Activated CD8-positive, alpha-beta T cell treated with anti-CD3 and anti-CD28 coated beads for 36 hours (primary cell): ENCODE measurements at places on chromosomes 2 and 18. TPM values are rescaled to one million over a fixed set of nuclear protein-coding genes. Genes with fewer than 3 reads are reported as not detected.

The SLC40A1 gene
- total RNA-seq: 1.2 TPM

The ASPRV1 gene
- total RNA-seq: 0.65 TPM

The CXCR2 gene
- total RNA-seq: 0.22 TPM

The SIX3 gene
- not detected for total RNA-seq

The CGREF1 gene
- 4.3 TPM for total RNA-seq

DNA sequence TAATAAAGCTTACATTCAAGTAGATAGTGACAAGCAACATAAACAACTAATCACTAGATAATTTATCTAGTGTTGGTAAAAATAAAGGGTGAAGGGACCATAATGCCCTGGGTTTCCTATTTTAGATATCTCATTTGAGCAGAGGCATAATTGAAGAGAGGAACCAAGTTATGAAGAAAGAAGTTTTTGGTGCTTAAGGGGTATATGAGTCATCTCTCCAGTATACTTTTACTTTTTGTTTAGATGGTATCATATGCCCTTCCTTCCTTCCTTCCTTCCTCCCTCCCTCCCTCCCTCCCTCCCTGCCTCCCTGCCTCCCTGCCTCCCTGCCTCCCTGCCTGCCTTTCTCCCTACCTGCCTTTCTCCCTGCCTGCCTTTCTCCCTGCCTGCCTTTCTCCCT lies 1053.5 kb upstream of the CELF4 start:
- H3K36me3 ChIP-seq: no peaks in the 10 kb centered on the region
- peaks cover 2% of the 10 kb centered on the region for H3K4me1 ChIP-seq
- DNase-seq: no peak
- no peaks in the 10 kb centered on the region for H3K27me3 ChIP-seq
- H3K27ac ChIP-seq: no peak overlapping the region

GRCh38 chr2:228066126-228066798 lies 115.2 kb downstream of the SPHKAP start:
- H3K4me1 ChIP-seq: no peaks in the 10 kb centered on the region
- H3K4me3 ChIP-seq: no peak overlapping the region
- no peaks in the 10 kb centered on the region for H3K27me3 ChIP-seq
- no peak overlapping the region for H3K27ac ChIP-seq
- DNase-seq: no peak

DNA sequence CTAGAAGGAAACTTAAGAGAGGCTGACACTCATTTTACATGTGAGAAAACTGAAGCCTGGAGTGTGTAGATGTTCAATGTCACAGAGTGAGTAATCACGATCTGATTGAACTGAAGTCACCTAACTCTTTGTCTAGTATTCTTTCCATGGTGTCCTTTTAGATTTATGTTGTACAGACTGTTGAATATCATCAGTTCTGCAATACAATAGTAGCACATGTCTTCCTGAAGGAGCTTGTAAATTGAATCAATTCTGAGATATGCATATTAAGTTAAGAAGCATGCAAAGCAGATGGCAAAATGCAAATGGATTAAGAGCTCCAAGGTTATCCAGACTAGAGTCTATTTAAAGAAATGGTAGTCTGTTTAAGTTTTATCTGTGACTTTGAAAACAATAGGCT lies 484.9 kb upstream of the CRIM1 start:
- DNase-seq: no peak
- no peaks in the 10 kb centered on the region for H3K36me3 ChIP-seq
- H3K27ac ChIP-seq: no peak overlapping the region
- H3K4me3 ChIP-seq: no peak overlapping the region

- DNase-seq: no peak
- peaks cover 3% of the 10 kb centered on the region for H3K27me3 ChIP-seq
- H3K27ac ChIP-seq: no peak overlapping the region
- H3K4me1 ChIP-seq: no peaks in the 10 kb centered on the region
Measured at GRCh38 chr2:104758199-104758620, 95.7 kb upstream of the POU3F3 start.

- no peak for DNase-seq
- H3K36me3 ChIP-seq: no peaks in the 10 kb centered on the region
- no peaks in the 10 kb centered on the region for H3K27me3 ChIP-seq
Measured at GRCh38 chr18:39660141-39660540, 2094.5 kb upstream of the CELF4 start.

DNA sequence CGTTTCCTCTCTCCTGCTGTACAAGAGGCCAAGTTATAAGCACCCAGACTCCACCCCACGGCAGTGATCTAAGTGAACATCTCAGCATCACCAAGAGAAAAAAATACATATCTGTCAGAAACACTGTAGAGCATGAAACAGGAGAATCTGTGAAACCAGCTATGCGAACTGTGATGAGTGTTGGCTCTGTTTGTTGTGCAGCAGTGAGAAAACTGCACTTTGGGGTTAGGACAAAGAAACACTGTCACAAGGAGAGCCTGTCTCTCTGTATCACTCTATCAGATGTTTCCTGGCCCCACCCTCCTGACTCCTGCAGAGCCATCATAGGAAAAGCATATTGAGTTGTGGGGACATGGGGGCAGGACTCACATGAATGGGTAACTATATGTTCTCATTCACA lies 87.1 kb downstream of the LAMA3 start:
- no peaks in the 10 kb centered on the region for H3K4me1 ChIP-seq
- no peak for DNase-seq
- no peak overlapping the region for H3K27ac ChIP-seq
- no peaks in the 10 kb centered on the region for H3K27me3 ChIP-seq
- no peak overlapping the region for H3K4me3 ChIP-seq
- H3K36me3 ChIP-seq: no peaks in the 10 kb centered on the region

DNA sequence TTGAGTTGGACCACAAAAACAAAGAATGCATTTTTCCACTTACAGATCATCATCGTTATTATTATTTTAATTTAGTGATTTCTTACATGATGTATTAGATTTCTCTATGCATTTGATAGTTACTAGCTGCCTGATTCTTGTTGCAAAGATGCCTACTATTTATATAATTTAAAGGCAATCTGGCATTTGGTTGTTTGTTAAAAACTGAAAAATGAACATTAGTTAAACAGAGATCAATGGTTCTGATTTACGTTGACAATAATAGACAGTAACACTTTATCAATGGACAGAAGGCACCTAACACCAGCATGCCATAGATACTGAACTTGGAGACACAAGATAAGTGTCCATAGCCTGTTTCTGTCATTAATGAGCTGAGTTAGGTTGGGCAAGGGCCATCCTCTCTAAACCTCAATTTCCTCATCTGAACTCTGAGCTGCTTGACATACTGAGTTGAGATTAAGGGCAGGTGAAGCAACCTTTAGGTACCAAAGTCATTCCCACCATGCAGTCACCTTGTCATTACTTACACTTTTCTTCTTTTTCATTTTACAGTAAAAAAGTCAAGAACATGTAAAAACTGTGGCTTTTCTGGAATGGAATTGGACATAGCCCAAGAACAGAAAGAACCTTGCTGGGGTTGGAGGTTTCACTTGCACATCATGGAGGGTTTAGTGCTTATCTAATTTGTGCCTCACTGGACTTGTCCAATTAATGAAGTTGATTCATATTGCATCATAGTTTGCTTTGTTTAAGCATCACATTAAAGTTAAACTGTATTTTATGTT lies 3.1 kb downstream of the CCL20 start:
- peaks cover 9% of the 10 kb centered on the region for H3K27me3 ChIP-seq
- no peak overlapping the region for H3K4me3 ChIP-seq
- H3K36me3 ChIP-seq: no peaks in the 10 kb centered on the region
- no peak for DNase-seq
- H3K4me1 ChIP-seq: peaks cover 18% of the 10 kb centered on the region
- no peak overlapping the region for H3K27ac ChIP-seq

DNA sequence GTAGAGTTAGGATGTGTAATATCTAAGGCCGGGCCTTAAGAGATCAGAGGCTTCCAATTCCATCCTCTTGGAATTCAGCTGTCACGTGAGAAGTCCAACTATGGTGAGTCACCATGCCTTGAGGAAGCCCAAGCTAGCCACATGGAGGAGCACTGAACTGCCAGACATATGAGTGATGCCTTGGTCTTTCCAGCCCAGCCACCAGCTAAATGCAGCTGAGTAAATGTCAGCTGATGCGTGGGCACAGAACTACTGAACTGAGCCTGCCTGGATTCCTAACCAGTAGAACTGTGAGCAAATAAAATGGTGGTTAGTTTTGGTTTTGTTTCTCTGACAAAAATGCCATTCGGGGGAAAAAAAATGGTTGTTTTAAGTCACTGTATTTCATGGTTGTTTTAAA lies 153.7 kb upstream of the SERTAD2 start:
- H3K4me3 ChIP-seq: no peak overlapping the region
- DNase-seq: peak; percentile 88
- H3K27me3 ChIP-seq: no peaks in the 10 kb centered on the region
- H3K36me3 ChIP-seq: no peaks in the 10 kb centered on the region

GRCh38 chr2:134842930-134843490 lies 4.6 kb downstream of the ACMSD start:
- DNase-seq: no peak
- no peak overlapping the region for H3K27ac ChIP-seq
- no peaks in the 10 kb centered on the region for H3K36me3 ChIP-seq
- peaks cover 10% of the 10 kb centered on the region for H3K27me3 ChIP-seq
- H3K4me1 ChIP-seq: no peaks in the 10 kb centered on the region
- H3K4me3 ChIP-seq: no peak overlapping the region

DNA sequence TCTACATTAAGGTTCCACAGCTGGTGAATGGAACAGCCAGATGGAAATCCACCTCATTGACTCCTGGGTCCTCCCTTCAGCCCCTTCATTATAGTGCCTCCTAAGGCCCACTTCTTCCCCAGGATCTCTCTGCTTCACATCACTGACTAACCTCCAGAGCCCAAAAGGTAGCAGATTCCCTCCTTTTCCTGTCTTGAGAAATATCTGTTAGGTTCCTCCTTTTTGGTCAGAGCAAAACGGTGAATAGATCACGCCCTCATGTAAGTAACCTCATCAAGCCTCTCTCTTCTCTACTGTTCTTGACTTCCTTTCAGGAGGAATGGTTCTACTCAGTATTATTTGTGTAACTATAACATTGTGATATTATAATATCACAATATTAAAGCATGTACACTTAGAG lies 155.0 kb upstream of the SRD5A2 start:
- H3K4me3 ChIP-seq: no peak overlapping the region
- no peaks in the 10 kb centered on the region for H3K36me3 ChIP-seq
- no peaks in the 10 kb centered on the region for H3K4me1 ChIP-seq
- peaks cover 5% of the 10 kb centered on the region for H3K27me3 ChIP-seq

DNA sequence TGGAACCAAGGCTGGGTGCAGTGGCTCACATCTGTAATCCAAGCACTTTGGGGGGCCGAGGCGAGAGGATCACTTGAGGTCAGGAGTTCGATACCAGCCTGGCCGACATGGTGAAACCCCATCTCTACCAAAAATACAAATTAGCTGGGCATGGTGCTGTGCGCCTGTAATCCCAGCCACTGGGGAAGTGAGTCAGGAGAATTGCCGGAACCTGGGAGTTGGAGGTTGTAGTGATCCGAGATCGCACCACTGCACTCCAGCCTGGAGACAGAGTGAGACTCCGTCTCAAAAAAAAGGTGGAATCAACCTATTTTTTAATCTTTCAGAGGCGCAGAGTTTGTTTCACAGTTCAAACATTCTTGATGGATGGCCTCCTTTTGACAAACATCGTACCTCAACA lies 24.5 kb upstream of the ATP8B1 start:
- no peak overlapping the region for H3K4me3 ChIP-seq
- peaks cover 6% of the 10 kb centered on the region for H3K36me3 ChIP-seq
- peaks cover 8% of the 10 kb centered on the region for H3K4me1 ChIP-seq

DNA sequence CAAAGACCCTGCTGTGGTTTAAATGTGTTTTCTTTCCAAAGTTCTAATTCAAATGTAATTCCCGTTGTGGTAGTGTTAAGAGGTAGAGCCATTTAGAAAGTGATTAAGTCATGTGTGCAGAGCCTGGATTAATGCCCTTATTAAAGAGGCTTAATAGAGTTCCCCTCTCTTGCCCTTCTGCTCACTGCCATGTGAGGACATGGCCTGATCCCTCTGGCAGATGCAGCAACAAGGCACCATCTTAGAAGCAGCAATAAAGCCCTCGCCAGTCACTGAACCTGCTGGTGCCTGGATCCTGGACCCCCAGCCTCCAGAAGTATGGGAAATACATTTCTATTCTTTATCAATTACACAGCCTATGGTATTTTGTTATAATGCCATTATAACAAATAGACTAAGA lies 485.2 kb downstream of the DCDC2C start:
- no peak overlapping the region for H3K27ac ChIP-seq
- H3K4me1 ChIP-seq: no peaks in the 10 kb centered on the region
- DNase-seq: no peak
- H3K27me3 ChIP-seq: no peaks in the 10 kb centered on the region
- H3K36me3 ChIP-seq: no peaks in the 10 kb centered on the region
- no peak overlapping the region for H3K4me3 ChIP-seq

- peaks cover 42% of the 10 kb centered on the region for H3K36me3 ChIP-seq
- no peak overlapping the region for H3K4me3 ChIP-seq
- no peak for DNase-seq
- no peaks in the 10 kb centered on the region for H3K27me3 ChIP-seq
- peaks cover 35% of the 10 kb centered on the region for H3K4me1 ChIP-seq
Measured at GRCh38 chr2:135839713-135840112, 2.7 kb upstream of the LCT start.

GRCh38 chr2:72613931-72614330 lies 211.9 kb downstream of the EXOC6B start:
- H3K4me3 ChIP-seq: no peak overlapping the region
- DNase-seq: no peak
- H3K36me3 ChIP-seq: peaks cover 9% of the 10 kb centered on the region
- no peaks in the 10 kb centered on the region for H3K27me3 ChIP-seq
- H3K4me1 ChIP-seq: peaks cover 3% of the 10 kb centered on the region

DNA sequence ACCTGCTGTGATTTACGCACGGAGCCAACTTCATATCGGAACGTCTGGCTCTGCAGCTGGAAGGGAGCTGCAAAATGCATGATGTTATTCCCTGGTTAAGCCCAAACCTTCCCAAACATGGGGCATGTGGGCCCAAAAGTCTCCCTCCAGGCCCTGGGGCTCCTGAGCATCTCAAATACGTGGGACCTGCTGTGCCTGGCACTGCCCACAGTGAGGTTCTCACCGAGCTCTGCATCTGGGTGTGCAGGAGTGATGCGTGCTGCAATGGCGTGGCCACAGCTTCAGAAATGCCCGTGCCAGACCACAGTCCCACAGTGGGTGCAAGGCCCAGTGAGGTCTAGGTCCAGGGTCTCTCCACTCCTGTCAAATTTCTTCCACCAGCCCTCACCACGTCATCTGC lies 503.3 kb downstream of the EIPR1 start:
- no peaks in the 10 kb centered on the region for H3K36me3 ChIP-seq
- no peaks in the 10 kb centered on the region for H3K4me1 ChIP-seq
- no peak overlapping the region for H3K4me3 ChIP-seq
- H3K27ac ChIP-seq: no peak overlapping the region
